ENCODE measurements at places on chromosomes 3 and 15.

DNA sequence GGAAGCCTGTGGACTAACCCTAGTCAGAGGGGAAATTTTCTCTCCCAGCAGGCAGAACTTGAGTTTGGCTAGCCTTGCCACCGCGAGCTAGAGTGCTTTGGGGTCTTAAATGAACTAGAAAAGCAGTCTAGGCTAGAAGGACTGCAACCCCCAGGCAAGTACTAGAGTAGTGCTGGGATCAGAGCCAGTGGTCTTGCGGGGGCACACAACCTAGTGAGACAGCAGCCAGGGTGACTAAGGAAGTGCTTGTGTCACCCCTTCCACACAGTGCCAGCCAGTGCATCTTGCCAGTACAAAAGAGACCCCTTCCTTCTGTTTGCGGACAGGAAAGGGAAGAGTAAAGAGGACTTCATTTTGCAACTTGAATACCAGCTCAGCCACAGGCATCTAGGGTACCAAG lies 59.0 kb downstream of the GOLM2 start:
- no peak for DNase-seq

GRCh38 chr3:148992027-148992634 lies 791 bp downstream of the GYG1 start:
- DNase-seq: peak; percentile 47

GRCh38 chr3:177451301-177451750 lies 254.0 kb upstream of the TBL1XR1 start:
- no peak for DNase-seq

DNA sequence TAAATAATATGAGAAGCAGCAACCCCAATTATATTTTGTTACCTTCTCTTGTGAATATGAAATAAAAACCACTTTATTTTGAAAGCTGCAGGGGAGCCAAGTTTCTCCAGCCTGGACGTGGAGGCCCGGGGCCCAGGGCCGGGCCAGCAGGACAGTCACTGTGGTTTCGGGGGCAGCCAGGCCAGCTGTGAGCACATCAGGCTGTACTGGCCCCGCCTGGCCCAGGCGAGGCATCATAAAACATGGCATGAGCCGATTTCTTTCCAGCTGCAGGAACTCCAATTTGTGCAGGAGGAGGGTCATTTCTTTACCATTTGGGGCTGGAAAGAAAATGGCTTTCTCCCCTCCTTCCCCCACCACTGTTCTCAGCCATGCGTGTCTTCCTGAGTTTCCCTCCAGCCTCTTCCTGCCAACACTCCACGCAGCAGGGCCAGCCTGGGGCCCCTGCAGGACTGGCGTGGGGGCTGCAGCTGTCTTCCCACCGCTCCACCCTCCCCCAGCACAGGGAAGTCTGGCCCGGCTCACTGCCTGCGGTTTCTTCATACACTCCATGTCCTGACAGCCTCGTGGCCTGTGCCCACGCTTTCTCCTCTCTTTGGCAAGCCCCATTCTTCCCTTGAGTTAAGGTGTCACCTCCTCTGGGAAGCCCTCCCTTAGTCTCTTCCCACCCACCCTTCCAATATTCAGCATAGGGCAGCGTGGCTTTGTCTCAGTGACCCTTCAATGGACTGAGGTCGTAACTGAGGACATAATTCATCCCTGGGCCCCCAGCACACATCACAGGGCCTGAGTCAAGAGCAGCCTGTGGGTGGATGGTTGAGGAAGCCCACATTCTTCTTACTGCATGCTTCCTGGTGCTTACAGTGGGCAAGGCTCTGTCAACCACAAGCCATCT lies 135.8 kb downstream of the CHSY1 start:
- DNase-seq: no peak

DNA sequence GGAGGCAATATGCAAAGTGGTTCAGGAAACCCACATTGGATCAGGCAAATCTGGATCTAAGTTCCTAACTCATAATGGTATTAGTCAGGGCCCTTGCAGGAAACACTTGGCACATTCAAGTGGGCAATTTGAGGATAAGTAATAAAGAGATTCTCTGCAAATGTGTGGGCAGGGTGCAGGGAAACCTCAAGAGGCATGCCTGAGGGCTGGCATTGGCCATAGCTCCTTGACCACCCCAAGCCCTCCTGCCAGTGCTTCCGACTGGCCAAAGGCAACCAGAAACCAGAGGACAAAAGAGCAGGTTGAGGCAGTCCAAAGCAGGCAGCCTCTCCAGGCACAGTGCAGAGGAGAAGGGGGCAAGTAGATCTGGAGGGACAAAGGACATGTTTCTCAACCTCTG lies 130.8 kb upstream of the SNTN start:
- DNase-seq: no peak

- no peak for DNase-seq
Observed at GRCh38 chr15:93803421-93804152, 427.8 kb upstream of the MCTP2 start.

Measured in activated CD4-positive, alpha-beta T cell treated with anti-CD3 and anti-CD28 coated beads, Interleukin-2, Interleukin-6, amounts not matched to agents 100 ng/mL and 50 ng/mL, durations not matched to agents 16 hours and 8 hours (primary cell).